ENCODE measurements at places on chromosomes 13 and 19. TPM values are rescaled to one million over a fixed set of nuclear protein-coding genes. Genes with fewer than 3 reads are reported as not detected.
A peak's percentile ranks its signal among the peaks of the same experiment; 100 is the strongest.

- no peak for DNase-seq
Observed at GRCh38 chr19:16862826-16863415, 25.9 kb upstream of the F2RL3 start.

GRCh38 chr13:49213997-49214916 is 5.9 kb upstream of the MLNR start:
- DNase-seq: no peak

DNA sequence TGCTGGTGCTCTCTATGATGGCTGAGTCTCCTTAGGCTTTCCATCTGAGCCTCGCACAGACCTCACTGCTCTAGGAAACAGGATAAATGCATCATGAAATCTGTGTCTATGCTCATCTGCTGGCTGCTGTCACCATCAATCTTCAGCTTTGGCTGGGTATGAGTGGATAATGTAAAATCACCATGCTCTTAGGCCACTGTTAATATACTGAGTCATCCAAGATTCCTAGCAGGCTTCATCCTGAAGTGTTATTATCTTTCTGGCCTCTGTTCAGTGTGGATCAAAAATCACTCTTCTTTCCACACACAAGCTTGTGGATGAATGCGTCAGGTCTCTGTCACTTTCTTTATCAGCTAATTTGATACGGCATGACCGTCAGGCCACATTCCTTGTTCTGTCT is 317.4 kb downstream of the NALCN start:
- no peak for DNase-seq

DNA sequence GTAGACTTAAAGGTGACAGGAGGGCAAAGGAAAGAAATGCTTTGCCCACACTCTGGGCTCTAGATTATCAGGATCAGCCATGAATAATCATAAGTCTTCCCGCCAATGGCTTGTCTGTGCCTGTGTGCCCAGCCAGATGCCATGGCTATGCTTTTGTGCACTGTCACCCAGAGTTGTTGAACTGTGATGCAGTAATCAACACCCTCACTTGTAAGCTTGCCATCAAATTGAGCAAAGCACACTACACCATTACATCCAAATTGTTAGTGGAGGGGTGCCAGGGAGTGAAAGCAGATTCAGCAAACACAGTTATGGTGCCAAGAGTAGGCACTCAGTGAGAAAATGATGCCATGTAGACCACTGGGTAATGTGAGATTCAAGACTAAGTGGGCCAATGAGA is 845.3 kb upstream of the MIR17HG start:
- DNase-seq: peak; percentile 57

DNA sequence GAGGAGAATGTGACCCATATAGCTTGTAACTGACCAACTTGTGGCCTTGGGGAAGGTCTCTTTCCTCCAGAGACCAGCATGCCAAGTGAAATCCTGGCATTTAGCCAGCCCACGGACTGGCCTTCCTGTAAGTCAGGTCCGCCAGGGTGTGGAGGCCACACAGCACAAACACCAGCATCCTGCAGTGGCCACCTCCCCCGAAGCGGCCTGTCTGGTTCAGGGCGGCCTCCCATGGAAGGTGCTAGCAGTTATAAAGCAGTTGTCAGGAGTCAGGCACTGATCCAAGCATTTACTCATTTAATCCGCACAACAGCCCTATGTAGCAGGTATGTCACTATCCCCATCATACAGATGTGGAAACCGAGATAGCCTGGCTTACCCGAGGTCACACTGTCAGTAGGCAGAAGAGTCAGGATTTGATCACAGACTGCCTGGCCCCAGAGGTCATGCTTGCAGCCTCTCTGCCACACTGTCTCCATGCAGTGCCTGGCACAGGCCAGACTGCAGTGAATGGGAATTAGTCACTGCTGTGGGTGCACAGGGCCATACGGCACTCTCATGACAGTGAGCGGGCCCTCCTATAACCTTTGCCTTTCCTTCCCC is 36.7 kb downstream of the CAPN12 start:
- DNase-seq: peak; percentile 75

DNA sequence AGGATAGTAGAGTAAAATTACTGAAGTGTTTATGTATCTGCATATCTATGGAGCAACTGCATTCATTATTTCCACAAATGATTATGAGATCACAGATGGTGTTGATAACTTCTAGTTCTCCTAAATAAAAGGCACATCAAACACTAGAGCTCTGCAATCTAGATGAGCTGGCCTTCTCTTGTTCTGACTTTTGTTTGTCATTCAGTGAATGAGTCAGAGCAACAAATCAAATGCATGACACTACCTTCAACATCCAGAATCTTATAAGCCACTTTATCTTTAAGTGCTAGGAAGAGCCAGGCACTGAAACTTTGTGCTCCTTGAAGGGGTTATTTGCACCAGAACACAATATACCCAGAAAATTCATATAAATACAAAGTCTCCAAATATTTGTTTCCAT is 456.0 kb downstream of the PCDH17 start:
- DNase-seq: no peak

The NCR1 gene
- 0.27 TPM for total RNA-seq

The CASP14 gene
- not detected for total RNA-seq

- DNase-seq: no peak
Observed at GRCh38 chr19:35905178-35905727, 2.8 kb downstream of the TYROBP start.

The STOML3 gene
- not detected for total RNA-seq

The NEK5 gene
- total RNA-seq: 0.25 TPM

GRCh38 chr13:46172531-46172991 is 9.4 kb downstream of the LCP1 start:
- DNase-seq: no peak

The CEACAM16 gene
- total RNA-seq: not detected

DNA sequence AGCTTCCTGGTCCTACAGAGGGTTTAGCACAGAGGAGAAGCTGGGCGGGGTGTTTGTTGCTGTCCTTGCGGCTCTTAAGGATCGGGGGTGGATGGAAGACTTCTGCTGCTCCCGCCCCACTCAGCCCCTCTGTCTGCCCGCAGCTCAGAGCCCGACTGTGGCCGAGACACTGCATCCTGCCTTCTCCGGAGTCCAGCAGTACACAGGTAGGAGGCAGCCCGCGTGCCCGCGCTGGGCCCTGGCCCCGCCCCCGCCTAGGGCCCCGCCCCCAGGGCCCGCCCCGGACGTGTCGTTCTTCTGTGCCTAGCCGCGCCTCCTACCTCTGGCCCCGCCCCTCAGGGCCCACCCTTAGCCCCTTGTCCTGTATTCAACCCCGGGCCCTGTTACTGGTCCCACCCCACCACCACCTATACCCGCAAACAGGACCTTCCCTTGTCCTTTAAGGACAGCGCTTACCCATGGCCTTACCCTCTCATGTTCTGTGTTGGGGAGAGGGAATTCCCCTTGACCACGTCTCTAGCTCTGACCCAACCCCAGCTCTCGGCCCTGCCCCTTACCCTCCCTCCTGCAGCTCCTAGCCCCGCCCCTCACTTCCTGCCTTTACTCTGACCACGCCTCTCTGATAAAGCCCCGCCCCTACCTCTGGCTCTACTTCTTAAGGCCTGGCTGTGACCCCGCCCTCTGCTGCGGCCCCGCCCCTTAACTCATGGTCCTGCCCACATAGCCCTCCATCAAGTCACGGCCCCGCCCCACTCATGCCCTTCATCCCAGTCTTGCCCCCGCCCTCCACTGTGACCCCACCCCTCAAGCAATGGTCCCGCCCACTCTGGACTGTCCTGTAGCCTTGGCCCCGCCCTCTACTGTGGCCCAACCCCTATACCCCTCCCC is 60.5 kb downstream of the CELF5 start:
- DNase-seq: no peak

The CEACAM21 gene
- total RNA-seq: 0.99 TPM

The FUT6 gene
- total RNA-seq: not detected

The ARL11 gene
- 0.22 TPM for total RNA-seq

The UHRF1 gene
- 1.5 TPM for total RNA-seq

The ZNF471 gene
- 7.6 TPM for total RNA-seq

DNA sequence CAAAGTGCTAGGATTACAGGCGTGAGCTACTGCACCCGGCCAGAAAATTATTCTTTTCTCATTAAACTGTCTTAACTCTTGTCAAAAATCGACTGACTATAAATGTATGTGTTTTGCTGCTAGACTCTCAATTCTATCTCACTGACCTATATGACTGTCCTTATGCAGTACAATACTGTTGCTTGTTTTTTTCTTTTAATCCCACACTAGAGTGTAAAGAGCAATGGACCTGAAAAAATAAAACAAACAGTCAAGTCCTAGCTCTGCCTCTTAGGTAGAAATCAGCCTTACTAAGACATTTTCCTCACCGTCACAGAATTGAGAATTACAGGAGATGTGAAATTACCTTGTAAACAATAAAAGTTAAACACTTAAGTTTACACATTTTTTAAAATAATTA is 35.1 kb downstream of the INTS6 start:
- no peak for DNase-seq
